ENCODE measurements at places on chromosomes 12 and 14.

GRCh38 chr12:5272018-5272785, 159.7 kb upstream of the NTF3 start:
- DNase-seq = no peak

- DNase-seq = no peak
These were observed 129.0 kb downstream of the ASCL4 start for GRCh38 chr12:107903341-107904061.

- DNase-seq = no peak
These were observed 177.3 kb downstream of the MYRFL start for GRCh38 chr12:70002097-70002911.

GRCh38 chr14:48857366-48857765, 728.8 kb downstream of the RPS29 start:
- no peak for DNase-seq

GRCh38 chr14:86420131-86420530, 890.2 kb downstream of the FLRT2 start:
- DNase-seq = no peak

All from pulmonary artery endothelial cell (primary cell).